ENCODE measurements at places on chromosomes 1 and 21.
A peak's percentile ranks its signal among the peaks of the same experiment; 100 is the strongest.

GRCh38 chr1:177597393-177597792 is 372.5 kb downstream of the SEC16B start:
- DNase-seq = no peak

- peak; percentile 24 for DNase-seq
Observed at GRCh38 chr21:42785666-42786427, 93.5 kb downstream of the WDR4 start.

GRCh38 chr1:25707280-25708016 is 90.9 kb downstream of the MAN1C1 start:
- DNase-seq = no peak

DNA sequence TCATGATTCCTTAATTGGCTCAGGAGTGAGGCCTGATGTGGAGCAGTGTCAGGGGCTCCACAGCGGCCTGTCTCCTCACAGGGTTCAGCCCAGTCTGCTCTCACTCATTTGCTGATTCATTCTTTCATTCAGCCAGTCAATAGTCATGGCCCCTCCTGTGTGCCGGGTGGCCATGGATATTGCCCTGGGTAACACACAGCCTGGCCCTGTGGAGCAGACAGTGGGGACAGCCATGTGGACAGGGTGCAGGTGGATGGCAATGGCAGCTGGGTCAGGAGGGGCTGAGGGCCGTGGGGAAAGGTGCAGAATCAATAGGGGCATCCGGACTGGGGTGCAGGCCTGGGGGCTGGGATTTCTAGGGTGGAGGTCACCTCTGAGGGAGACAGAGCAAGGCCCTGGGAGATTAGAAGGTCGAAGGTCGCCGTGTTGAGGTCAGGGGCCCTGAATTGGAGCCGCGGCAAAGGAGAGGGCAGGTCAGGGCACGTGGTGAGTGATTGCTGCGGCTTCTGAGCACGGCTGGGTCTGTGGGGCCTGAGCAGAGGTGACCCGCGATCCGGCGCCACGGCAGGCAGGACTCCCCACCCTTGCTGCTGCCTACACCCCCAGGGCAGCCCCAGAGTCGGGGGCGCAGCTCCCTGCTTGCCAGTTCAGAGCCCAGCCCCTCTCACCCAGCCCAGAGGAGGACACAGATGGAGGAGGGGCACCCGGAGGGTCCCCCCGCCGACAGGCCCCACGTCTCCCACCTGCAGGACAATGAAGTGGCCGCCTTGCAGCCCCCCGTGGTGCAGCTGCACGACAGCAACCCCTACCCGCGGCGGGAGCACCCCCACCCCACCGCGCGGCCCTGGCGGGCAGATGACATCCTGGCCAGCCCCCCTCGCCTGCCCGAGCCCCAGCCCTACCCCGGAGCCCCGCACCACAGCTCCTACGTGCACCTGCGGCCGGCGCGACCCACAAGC is 33.4 kb downstream of the SLC19A1 start:
- DNase-seq = no peak

DNA sequence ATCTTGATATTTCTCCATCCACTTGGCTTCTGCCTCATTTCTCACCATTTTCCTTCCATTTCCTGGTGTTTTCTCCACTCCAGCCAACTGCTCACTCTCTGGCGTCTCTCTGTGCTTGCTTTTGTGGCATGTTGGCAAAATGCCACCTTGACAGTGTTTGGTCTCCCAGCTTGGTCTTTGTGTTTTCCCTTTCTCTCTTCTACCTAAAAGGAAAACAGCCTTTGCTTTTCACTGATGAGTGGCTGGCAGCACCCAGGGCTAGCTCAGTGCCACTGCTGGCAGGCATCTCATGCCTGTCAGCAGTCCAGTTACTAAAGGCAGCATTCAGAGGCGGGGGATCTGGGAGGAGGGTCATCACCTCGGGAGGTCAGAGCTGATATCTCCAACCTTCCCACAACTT is 55.3 kb upstream of the DSCAM start:
- DNase-seq = no peak

DNA sequence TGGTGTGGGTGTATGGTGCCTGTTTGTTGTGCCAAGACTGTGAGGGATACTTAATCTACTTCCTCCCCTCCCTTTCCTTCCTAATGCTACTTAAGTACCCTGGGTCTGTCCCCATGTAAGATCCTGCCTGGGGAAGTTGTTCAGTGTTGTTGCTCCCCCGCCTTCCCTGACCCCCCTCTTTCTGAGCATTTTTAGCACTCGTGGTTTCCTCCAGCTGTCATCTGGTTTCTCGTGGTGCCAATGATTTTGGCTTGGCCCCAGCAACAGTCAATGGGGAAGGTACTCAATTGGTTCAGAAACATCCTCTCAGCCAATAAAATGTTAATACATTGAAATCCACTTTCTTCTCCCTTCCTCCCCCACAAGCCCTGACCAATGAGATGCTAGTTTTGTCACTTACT is 8.0 kb upstream of the B4GALT3 start:
- peak; percentile 85 for DNase-seq

DNA sequence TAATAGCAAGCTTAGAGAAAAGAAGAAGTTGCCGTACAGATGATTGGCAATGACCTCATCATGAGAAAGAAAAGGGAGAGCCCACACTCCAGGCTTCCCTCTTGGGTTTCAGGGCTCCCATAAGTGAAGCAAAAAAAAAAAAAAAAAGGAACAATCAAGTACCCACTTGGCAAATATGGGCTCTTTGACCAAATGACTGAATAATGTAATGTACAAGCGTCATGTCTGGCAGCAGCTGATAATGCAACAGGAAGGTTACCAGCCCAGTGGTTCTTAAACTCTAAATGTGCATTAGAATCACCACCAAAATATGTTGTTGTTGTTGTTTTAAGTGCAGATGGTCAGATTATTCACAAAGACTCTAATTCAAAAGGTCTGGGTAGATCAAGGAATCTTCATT is 13.5 kb downstream of the TNFSF4 start:
- DNase-seq = no peak

DNA sequence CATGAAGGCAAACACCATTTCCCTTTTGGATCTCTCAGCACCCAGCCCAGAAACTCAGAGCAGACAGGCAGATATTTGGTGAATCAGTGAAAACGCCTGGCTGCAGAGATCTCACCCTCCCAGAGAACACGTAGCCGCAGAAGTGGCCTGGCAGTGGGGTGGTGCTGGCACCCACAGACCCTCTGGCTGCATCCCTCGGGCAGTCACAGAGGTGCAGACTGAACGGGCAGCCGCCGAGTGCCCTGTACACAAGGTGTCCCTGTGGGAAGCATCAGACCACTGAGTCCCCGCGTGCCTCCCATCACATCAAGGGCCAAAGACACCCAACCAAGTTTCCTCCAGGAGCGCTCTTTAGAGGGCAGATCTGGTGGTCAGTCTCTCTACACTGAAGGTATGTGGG is 12.1 kb downstream of the FAM89A start:
- DNase-seq = no peak

GRCh38 chr1:230174471-230175162 is 107.6 kb downstream of the GALNT2 start:
- DNase-seq = no peak

DNA sequence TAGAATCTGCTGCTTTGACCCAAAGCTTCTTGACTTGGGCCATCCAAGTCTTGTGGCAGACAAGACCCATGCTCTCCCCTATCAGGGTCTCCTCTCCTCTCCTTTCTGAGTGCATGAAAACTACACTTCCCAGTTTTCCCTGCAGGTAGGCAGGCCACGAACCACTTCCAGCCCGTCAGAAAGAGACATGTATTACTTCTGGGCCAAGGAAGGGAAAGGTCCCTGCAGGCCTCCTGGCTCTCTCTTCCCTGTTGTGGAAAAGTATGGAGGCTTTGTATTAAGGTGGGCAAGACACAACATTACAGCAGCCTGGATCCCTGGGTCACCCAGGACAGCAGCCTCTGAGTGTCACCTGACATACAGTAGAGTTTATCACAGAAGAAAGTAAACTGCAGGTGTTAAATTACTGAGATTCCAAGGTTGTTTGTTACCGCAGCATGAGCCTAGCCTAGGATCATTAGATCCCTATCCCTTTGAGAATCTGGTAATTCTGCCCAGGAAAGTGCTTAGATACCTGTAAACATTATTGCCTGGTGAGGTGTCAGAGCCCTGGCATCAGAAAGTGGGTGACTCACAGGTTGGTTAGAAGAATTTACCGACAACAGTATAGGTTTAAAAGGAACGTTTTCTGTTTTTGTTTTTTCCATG is 717.3 kb downstream of the MATN1 start:
- no peak for DNase-seq
